ENCODE measurements at places on chromosomes 11 and 22. TPM values are rescaled to one million over a fixed set of nuclear protein-coding genes. Genes with fewer than 3 reads are reported as not detected.
A peak's percentile ranks its signal among the peaks of the same experiment; 100 is the strongest.

OR8G1 gene
- not detected for total RNA-seq

DNA sequence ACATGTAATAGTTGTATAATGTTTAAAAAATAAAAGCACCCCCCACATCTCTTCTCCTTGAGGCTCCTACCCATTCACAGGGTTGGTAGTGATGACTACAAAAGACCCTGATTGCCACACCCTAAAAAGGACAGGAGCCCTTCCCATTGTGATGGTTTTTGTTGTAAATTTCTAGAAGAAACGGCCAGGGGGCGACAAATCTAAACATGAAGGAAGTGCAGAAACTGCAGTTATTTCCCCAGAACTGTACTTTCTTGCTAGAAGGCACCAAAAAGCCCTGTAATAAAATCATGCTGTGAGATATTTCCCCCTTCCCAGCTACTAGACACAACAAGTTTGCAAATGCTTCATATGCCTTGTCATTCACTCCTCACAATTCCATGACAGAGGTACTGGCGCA lies 10.8 kb downstream of the PRR5L start:
- DNase-seq = no peak

FAT3 gene
- total RNA-seq = 3.3 TPM

OR52H1 gene
- total RNA-seq = not detected

GRCh38 chr11:20782775-20783174 lies 113.4 kb downstream of the NELL1 start:
- DNase-seq = no peak

DNA sequence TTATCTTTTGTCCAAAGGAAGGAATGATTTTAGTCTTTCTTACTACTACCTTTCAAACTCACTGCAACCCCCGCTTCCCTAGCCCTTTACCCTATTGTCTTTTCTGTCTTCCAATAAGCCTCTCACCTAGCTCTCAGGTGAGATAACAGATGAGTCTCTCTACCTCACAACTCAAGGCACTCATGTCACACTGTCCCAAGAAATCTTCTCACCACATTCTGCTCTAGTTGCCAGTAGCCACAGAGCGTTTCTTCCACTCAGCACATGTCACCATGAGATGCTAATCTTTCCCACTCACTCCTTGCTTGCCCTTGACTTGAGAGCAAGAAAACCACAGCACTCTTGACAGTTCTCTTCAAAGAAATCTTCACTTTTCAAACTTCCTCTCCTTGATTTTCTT lies 32.7 kb upstream of the TMEM41B start:
- no peak for DNase-seq

DNA sequence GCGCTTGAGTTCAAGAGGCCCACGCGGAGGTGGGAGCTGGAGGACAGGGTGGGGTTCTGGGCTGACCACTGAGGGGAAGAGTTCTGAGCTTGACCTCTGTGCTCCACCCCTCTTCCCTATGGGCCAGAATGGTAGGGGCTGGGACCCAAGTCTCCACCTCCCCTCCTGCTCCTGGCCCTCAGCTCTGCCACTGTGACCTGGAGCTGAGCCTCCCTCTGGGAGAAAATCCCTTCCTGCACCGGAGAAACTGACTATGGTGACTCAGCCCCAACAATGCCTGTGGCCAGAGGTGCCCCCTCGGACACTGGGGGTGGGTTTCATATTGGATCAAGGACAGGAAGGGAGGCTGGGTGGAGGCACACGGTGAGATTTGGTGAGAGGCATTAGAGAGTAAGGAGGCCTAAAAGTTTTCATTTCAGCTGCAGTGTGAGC lies 23.0 kb downstream of the RELT start:
- DNase-seq = no peak

- DNase-seq = no peak
Measured at GRCh38 chr11:64364911-64365310, 5.9 kb downstream of the RPS6KA4 start.

- DNase-seq = no peak
Measured at GRCh38 chr11:73156114-73156513, 14.0 kb upstream of the FCHSD2 start.

- no peak for DNase-seq
Measured at GRCh38 chr22:18987765-18988164, 51.7 kb upstream of the PRODH start.

- no peak for DNase-seq
Measured at GRCh38 chr11:20155683-20156279, 4.5 kb downstream of the DBX1 start.

CECR2 gene
- 1.2 TPM for total RNA-seq

FAM111A gene
- total RNA-seq = 41.9 TPM

TCN2 gene
- 40.1 TPM for total RNA-seq

GRCh38 chr11:45272701-45273100 lies 13.4 kb downstream of the SYT13 start:
- DNase-seq = no peak

- no peak for DNase-seq
Measured at GRCh38 chr11:6556139-6556949, 47.1 kb downstream of the RRP8 start.

- no peak for DNase-seq
Measured at GRCh38 chr22:50476868-50477267, 2.0 kb upstream of the SBF1 start.

- DNase-seq = no peak
Measured at GRCh38 chr11:123616505-123617198, 37.8 kb downstream of the SCN3B start.

DNA sequence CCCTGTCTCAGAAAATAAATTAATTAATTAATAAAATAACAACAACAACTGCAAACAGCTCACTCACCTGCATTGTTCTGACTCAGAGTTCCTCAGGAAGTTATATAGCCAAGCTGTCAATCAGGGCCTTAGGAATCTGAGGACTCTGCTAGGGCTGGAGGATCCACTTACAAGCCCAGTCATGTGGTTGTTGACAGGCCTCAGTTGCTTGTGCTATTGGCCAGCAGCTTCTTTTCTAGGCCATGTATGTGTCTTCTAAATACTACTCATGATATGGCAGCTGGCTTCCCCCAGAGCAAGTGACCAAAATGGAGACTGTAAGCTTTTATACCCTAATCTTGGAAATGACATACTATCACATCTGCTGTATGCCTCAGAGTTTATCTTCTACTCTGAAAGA lies 20.8 kb upstream of the ATP5MG start:
- no peak for DNase-seq

- no peak for DNase-seq
Measured at GRCh38 chr22:50115693-50116092, 25.9 kb downstream of the MOV10L1 start.

ISX gene
- not detected for total RNA-seq

GRCh38 chr11:12815129-12815480 lies 140.9 kb downstream of the TEAD1 start:
- DNase-seq = no peak

DNA sequence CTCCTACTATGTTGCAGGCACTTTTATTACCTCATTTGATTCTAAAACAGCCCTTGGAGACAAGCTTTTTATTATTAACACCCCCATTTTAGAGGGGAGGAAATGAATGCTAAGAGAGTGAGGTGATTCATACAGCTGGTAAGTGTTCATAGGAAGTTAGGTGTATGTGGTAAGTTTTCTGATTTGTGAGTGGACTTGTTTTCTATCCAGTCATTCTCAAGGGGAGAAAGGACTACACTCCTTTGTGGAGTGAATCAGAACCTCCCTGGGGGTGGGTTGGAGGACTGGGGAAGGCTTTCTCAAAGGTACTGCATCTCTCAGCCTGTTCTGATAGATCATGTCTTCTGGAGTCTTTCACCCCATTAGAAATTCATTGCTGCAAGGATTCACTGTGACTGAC lies 23.5 kb downstream of the PKNOX2 start:
- DNase-seq = no peak

DNA sequence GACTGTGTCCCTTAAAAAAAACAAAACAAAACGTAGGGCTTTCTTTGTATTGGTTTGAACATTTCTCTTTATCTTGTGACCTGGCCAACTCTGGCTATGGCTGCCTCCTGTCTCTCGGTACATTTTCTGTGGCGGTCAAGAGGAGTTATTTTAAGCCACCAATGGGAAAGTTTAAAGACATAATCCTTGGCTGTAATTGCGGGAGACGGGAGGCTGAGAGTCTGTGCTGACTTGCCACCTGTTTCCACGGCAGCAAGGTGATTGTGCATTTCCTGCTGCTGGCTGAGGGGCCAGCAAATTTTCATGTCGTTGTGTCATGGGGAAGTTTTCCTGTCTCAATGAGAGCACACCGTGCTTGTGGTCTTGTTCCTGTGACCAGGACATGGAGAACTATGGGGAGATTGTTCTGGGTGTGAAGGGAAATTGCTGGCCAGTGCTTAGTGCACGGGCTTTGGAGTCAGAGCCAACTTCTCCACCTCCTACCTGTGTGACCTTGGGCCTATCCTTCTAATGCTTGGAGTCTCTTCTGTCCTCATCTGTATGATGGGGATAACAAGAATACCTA lies 11.0 kb downstream of the PTPRJ start:
- DNase-seq = no peak

DNA sequence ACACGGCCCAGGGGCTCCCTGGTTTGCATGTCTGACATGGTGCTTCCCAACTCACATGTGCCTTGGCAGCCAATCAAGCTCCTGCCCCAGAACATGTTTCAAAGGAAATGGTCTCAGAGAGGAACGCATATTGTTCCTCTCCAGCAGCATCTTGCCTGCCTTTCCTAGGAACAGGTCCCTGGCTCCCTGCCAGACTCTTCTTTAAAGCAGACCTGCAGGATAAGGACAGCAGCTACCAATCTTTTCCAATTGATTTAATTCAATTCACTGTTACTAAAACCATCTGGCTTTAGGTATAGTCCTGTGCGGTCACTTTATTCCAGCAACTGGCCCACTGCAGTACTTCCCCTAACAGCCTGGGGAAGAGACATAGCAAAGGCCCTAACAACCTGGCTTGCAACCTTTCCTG lies 79.9 kb downstream of the AMBRA1 start:
- DNase-seq = peak; percentile 68

DNA sequence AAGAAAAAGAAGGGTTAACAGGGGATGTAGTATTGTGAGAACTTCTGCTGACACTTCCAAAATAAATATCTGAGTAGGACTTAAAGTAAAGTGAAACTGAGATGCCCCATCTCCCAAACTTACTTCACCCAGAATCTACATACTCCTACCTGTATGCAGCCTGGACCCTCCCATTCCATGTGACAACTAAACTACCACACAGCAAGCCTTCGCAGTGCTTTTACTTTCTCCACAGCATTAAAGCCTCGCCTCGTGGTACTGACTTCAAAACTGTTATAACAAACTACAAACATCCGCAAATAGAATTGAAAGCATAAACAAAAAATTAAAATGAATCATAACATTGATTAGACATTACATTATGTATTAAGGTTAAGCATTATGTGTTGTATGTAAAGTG lies 985 bp downstream of the MPZL2 start:
- no peak for DNase-seq

MOGAT2 gene
- total RNA-seq = not detected

GRCh38 chr11:46291441-46292150 lies 14.1 kb downstream of the CREB3L1 start:
- no peak for DNase-seq

GRCh38 chr11:120522736-120523135 lies 11.2 kb downstream of the GRIK4 start:
- DNase-seq = no peak

- DNase-seq = no peak
Measured at GRCh38 chr11:11996321-11997048, 11.9 kb downstream of the DKK3 start.

DNA sequence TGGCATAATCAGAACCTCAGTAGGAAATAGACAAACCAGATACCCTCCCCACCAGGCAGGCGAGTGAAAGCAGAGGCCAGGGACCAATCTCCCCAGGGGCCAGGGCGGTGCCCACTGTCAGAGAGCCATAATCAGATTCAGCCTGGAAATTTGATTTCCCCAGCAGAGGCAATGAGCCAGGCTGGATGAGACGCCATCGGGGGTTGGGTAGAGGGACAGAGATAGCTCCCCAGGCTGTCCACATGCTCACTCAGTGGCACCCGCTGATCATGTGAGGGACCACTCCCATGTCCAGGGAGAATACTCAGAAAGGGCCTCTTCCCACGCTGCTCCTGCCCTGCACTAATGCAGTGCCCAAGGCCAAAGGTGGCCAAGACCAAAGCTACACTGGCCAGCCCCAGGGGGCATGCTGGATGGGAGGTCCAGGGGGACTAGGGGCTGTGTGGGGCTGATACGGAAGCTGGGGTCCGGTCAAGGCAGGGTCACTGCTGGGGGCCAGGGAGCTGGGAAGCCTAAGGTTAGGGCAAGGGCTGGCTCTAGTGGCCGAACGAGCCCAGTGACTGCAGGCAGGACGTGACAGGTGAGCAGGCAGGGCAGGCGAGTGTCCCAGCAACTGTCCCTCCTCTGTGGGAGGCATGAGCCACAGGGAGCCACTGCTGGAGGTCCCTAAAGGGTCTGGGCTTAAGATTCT lies 19.8 kb downstream of the ARVCF start:
- no peak for DNase-seq

SYCE3 gene
- total RNA-seq = 2.6 TPM

GRCh38 chr22:45192701-45193187 lies 29.0 kb downstream of the NUP50 start:
- DNase-seq = no peak

DNA sequence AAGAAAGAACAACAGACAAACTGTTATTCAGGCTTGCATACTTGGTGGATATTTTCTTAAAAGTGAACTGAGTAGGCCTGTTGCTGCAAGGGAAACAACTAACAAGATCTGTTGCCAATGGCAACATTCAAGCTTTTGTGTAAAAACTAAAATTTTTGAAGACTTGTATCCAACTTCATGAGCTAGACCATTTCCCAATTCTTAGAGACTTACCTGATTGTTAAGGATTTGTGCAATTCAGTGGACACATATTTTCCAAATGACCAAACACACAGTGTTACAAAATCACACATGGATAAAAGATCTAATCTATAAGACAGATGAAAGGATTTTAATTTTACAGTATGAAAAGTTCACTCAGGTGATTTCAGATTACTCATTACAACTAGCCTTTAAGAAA lies 564.1 kb downstream of the CNTN5 start:
- DNase-seq = no peak

DNA sequence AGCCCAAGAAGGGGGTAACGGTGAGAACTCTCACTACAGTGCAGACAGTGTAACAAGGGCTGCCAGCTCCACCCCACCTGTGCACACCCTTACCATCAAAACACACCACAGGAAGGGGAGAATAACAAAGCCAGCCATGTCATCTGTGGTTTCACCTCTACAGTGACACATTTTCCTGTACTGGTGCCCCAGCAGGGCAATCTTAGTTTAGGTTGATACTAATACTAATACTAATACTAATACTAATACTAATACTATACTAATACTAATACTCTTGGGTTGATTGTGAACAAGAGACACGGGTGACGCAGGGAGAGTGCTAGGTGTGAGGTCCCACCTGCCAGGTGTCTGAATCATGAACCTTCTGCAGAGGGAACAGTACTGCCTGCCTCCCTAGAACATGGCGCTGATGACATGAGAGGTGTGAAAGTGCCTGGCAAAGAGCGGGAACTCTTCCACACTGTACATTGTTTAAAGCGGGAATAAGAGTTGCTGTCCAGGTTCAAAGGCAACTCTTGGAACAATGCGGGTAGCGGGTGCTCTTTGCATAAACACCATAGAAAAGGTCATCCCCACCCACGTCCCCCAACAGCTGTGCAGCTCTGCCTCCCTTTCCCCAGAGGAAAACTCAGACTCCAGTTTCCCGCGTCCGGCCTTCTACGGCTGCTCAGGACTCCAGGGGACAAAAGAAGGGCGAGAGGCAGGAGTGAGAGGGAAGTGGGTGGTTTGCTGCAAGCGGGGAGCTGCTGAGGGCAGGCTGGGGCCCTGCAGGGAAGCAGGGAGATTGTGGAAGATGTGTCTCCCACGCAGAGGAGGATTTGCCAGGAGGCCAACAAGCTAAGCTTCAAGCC lies 25.0 kb upstream of the TMPRSS4 start:
- no peak for DNase-seq
